ENCODE measurements at places on chromosomes 16 and 17. TPM values are rescaled to one million over a fixed set of nuclear protein-coding genes. Genes with fewer than 3 reads are reported as not detected.

The LRRC36 gene
- 1.9 TPM for total RNA-seq

The MYO15B gene
- total RNA-seq, result 81.4 TPM

The KCNJ2 gene
- total RNA-seq, result 10.1 TPM

The RARA gene
- total RNA-seq, result 8.7 TPM

The EPOP gene
- 3.1 TPM for total RNA-seq

The PAQR4 gene
- total RNA-seq, result 5.8 TPM

The KRT24 gene
- total RNA-seq, result 6.3 TPM

The CACNA1H gene
- 8.7 TPM for total RNA-seq

The ZNF276 gene
- 14.9 TPM for total RNA-seq

DNA sequence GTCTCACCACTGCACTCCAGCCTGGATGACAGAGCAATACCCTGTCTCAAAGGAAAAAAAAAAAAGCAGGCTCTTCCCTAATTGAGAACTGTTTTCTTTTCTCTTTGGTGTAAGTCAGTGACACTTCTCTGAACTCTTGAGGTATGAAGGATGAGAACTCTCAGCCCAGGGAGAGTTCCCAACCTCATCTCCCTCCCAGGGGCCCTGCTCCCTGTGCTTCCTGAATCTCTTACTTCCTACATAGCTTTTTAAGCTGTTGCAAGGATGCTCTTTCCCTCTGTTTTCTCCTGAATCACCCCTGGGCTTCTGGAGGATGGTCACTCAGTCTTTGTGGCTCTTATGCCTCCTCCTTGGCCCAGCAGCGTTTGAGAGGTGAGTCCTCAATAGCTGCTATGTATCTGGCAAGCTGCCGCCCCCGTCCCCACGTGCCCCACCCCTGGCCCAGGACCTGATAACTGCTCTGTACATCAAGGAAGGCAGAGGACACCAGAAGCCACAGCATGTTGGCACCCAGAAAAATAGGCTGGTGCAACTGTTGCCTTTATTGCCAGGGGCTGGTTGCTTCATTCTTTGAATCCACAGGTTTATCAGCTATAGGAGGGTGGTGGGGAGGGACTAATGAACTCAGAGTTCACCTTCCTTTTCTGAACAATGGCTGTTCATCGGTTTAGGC is 24.0 kb downstream of the IGF2BP1 start:
- peak; percentile 60 for DNase-seq

- no peak for DNase-seq
Measured at GRCh38 chr16:35559911-35560636, 2100.7 kb downstream of the TP53TG3F start.

- peak; percentile 91 for DNase-seq
Measured at GRCh38 chr17:43661699-43662412, at the start of gene MEOX1. TSS of gene MEOX1 (minus strand) at chr17:43661922. CDS start at chr17:43661534, 388 bp downstream.

DNA sequence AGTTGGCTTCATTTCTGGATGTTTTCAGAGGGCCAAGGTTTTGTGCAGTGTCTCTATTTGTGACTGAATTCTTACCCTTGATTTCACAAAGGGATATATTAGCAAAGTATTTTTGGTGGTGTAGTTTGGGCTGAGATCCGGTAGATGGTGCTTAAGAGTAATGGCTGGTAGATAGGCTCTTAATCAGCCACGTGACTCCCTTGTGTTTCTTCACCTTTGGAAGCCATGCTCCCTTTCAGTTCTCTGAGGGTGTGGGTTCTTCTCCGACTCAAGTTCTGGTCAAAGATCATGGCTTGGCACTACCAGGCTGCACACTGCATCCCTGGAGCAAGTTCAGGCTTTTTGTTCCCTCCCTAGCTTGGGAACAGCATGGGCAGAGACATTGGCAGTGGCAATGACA is 887.3 kb downstream of the CDH8 start:
- DNase-seq, result no peak

DNA sequence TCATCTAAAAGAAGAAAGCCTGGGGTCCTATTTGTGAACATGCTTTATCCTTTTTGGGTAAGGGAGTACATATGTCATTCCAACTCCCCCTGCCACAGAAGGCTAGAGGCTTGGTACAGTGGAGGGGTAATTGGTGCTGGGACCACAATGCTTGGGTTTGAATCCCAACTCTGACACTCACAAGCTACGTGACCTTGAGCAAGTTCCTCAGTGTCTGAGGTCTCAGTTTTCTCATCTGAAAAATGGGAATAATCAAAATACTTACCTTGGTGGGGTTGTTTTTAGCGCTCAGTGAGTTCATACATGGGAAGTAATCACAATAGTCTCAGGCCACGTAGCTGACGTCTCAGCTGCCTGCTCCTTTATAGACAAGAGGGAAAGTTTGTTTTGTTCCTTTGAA is 150.8 kb downstream of the CPPED1 start:
- no peak for DNase-seq

DNA sequence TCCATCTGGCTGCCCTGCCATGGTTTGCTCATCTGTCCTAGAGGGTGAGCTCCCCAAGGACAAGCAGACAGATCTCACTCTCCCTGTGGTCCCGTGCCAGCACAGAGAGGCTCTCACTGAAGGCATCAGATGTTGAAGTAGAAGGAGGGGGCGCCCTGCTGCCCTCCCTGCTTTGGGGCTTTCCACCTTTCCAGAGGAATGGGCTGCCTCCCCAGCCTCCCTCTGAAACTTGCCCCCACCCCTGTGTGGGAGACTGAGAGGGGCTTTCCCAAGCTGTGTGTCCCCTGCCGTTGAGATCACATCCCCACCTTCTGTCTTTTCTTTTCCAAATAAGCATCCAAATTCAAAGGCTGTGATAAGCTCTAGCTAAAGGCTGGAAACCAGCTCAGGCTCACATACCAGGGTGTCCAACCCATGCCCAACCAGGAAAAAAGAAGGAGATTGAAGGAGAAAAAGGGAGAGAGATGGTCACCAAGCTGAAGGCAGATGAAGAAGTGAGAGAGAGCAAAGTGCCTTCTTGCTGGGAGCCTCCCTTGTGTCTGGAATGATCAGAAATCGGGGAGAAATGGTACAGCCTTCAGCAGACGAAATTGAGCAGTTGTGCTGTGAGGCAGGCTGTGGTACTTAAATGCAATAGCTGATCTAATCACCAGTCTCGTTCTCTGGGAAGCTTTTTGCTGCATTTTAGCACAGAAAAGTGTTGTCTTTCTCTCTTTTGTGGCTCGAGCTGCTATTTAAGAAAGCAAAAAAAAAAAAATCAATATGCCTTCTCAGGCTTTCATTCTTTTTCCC is 145.9 kb upstream of the LHX1 start:
- DNase-seq, result no peak

GRCh38 chr17:59046192-59046591 is 60.5 kb downstream of the TRIM37 start:
- DNase-seq, result no peak

DNA sequence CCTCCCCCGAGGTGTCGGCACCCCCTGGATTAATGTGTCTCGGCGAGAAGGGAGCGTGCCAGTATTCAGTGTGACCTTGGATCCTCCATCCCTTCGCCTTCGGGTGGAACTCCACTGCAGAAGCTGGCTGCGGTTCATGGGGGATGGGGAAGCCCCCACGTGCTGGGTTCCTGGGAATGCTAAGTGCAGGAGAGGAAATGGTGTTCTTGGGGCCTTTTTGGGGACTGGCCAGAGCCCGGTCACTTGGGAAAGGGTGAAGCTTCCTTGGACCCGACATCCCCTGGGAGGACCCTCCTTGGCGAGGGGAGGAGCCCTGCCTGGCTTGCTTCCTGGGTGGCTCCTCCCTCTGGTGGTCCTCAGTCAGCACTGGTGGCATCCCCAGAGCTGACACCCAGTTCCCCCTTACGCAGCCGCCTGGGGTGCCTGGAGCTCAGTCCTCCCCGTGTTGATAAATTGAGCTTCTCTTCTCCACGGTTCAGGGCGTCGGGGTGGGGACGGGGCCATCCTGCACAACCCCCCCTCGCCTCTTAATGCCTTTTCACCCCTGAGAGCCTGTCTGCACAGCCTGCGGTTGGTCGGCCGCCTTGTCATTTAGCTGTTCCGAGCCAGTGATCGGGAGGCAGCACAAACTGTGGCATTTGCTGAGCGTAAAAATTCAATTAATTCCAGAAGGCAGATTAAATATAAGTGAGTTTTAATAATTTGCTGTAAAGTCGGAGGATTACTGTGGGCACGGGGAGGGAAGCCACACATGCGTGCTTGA is 30.7 kb upstream of the GSE1 start:
- DNase-seq, result no peak

- no peak for DNase-seq
Measured at GRCh38 chr17:31074772-31075555, 19.8 kb upstream of the NF1 start.

DNA sequence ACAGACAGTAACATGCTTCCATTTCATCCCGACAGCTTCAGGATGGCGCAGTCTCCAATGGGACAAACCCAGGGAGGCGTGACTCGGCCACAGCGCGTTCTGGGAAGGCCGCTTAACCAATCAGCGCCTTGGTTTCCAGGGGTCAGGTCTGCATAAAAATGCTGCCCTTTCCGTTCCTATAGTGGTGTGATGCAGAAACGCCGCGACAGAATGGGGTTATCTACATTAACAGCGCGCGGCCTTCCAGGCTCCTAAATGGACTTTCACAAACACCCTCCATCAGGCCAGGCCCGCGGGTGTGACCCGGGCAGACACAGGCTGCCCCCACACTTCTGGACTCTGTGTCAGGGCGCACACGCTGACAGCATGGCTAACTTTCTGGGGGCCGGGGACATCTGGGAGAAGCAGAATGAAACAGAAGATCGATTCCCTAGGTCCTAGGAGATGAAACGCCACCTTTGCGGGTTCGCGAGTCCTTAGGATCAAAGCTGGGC is 792 bp downstream of the TMEM231 start:
- peak; percentile 97 for DNase-seq

DNA sequence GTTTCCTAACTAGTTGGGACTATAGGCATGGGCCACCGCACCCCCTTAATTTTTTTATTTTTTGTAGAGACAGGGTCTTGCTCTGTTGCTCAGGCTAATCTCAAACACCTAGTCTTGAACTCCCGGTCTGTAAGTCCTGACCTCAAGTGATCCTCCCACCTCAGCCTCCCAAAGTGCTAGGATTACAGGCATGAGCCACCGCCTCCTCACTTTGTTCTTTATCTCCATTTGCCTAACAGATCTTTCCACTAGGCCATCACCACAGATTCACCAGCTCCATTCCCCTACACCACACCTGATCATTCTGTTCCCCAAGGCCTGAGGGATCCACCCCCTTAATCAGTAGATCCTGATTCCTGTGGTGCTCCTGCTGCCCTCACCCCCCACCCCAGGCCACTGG is 7.6 kb upstream of the ZNF629 start:
- DNase-seq, result no peak

GRCh38 chr17:79728169-79728907 is 2.4 kb upstream of the ENPP7 start:
- peak; percentile 97 for DNase-seq

DNA sequence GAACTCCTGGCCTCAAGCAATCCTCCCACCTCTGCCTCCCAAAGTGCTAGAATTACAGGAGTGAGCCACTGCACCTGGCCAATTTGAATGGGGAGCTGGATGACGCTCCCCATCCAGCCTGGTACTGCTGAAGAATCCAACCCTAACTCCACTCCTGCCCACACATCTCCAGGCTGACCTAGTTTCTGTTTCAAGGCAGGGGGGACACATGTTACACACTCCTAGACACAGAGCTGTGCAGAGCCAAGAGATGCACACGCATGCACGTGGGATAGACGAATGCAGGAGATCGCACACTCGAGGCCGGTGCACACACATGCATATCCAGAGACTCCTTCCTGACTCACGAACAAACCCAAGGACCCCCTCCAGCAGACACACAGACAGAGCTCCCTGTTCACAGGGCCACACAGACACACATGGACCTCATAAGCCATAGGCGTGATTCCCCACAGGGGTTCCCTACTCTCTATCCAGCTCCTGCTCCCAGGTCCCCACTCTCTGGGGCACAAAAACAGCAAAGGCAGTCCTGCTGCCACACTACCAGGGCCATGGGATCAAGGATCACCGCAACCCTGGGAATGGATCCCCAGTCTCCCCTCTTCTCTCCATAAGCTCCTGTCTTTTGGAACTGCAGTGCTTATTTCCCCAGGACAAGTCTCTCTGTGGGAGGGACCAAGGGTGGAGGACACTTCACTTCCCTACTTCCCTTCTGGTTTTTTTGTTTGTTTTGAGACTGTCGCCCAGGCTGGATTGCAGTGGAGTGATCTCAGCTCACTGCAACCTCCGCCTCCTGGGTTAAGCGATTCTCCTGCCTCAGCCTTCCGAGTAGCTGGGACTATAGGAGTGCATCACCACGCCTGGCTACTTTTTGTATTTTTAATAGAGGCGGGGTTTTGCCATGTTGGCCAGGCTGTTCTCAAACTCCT is 14.4 kb downstream of the EPOP start:
- DNase-seq, result no peak

GRCh38 chr17:42087736-42088705 is 10.3 kb downstream of the ZNF385C start:
- no peak for DNase-seq

DNA sequence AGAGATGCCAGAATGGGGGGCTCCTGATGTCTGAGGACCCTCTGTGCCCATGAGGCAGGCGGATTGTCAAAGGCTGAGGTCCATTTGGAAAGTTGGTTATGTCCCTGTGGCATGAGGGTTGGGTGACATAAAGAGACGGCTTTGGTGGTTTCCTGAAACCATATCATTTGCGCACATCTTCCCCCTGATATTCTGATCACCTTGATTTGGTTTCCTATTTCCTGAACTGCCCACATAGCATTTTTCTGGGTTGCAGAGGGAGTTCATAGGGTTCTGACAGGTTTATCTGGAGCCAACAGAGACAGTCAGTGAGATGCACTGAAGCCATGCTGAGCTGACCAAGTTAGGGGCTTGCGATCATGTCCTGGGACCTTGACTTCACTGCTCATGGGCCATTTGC is 15.7 kb upstream of the RNF222 start:
- DNase-seq, result no peak

DNA sequence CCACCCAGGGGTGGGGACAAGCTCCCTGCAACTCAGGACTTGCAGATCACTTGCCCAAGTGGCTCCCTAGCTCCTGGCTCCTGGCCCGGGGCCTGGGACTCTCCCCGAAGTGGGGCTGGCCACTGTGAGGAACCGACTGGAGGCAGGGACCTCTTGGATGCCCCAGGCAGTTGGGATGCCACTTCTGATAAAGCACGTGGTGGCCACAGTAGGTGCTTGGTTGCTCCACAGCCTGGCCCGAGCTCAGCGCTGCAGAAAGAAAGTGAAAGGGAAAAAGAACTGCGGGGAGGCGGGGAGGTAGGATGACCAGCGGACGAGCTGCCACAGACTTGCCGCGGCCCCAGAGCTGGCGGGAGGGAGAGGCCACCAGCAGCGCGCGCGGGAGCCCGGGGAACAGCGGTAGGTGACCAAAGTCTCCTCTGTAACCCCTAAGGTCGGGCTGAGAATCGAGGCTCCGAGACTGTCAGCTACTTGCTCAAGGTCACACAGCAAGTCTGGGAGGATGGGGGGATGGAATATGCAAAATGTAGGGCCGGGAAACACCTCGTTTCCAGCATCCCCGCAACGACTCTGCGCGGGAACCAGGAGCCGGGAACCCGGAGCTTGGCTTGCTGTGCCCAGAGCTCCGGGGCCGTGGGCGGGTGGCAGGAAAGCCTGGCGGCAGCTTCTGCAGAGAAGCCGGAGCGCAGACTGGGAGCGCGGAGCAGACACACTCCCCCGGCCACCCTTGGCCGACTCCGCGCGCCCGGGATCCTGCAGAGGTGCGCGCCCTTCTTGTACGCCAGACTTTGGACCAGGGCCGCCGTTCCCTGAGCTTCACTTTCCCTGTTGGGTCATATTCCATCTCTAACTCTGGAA is 1.9 kb downstream of the CIITA start:
- DNase-seq, result no peak
